ENCODE measurements at places on chromosomes 7 and 10.

GRCh38 chr7:54615537-54615936, 73.4 kb downstream of the VSTM2A start:
- peak; percentile 43 for DNase-seq

- no peak for DNase-seq
Measured at GRCh38 chr10:84007482-84007881, 131.8 kb upstream of the GHITM start.

DNA sequence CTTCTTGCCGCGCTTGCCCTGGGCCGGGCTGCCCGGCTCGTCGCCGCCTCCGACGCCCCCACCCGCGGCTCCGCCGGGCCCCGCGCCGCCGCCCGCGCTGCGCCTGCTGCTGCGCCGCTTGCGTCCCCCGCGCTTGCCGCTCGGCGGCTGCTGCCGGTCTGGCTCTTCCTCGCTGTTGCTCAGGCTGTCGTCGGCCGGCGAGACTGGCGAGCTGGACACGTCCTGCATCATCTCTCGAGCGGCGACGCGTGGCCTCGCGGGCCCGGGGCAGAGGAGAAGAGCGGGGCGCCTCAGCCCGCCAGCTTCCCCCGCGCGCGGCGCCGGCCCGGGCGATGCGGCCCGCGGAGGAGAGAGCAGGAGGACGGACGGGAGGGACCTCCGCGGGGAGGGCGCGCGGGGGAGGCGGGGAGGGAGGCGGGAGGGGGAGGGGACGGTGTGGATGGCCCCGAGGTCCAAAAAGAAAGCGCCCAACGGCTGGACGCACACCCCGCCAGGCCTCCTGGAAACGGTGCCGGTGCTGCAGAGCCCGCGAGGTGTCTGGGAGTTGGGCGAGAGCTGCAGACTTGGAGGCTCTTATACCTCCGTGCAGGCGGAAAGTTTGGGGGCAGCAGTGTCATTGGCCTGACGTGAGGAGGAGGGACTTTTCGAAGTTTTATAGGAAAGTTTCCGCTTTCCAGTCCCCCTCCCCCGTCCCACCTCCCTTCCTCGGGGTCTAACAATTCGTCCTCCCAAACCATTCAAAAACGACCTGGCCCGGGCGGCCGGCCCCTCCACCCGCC, at the start of gene TWIST1:
TSS of gene TWIST1 (minus strand) at position 546 of the 779 bp plus-strand sequence. CDS start at position 231, 315 bp downstream.
- DNase-seq = peak; percentile 99

- no peak for DNase-seq
Measured at GRCh38 chr7:104174798-104175197, 33.0 kb downstream of the ORC5 start.

DNA sequence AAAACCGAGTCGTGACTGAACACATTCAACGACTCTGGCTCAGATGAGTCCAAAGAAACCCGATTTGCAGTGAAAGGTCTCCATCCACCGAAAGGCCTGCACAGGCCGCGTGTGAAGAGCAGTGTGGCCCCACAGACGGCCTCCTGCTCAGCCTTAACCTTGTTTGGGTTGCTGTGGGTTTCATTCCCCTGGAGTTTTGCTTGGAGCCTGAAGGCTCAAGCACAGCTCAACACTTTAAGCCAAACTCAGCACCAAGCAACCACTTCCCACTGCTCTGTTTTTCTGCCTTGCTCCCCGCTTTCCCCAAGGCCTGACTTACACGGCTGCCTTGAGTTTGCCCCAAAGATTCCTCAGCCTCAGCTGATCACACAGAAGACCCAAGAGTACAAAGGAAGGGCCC, 398.2 kb upstream of the NFE2L3 start:
- DNase-seq = no peak

DNA sequence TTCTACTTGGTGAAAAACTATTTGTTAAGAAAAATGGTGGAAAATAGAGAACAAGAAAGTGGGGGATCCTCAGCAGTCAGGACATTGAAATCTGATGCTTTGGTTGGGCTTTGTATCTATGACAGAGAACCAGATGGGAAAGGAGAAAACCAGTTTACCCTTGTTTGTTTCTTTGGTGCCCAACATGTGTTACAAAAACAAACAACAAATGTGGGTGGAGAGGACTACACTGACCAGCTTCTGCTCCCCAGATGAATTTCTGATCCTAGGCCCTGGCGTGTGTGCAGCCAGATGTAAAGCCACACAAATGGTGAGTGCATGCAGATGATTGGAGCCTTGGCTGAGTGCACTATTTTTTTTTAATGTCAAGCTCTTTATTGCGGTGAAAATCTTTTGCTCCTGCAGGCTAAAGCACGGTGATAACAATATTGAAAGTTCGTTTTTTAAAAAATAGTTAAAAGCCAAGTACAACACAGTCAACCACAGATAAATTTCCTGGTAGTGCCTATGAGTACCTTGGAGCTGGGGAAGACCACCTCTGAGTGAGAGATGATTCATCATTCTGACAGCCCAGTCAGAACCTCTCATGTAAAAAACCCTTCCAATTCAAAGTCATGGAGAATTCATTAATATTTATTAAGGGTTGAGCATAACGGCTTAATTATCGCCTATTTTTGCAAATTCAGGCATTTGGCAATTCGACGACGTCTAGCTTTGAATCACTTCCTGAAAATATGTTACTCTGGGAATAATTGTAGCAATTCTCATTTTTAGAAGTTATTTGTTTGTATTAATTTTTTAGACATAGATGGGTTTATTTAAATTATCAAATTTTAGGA, 163.7 kb downstream of the AGMO start:
- DNase-seq = peak; percentile 11

- no peak for DNase-seq
Measured at GRCh38 chr7:90207956-90208355, 3.6 kb upstream of the STEAP2 start.

DNA sequence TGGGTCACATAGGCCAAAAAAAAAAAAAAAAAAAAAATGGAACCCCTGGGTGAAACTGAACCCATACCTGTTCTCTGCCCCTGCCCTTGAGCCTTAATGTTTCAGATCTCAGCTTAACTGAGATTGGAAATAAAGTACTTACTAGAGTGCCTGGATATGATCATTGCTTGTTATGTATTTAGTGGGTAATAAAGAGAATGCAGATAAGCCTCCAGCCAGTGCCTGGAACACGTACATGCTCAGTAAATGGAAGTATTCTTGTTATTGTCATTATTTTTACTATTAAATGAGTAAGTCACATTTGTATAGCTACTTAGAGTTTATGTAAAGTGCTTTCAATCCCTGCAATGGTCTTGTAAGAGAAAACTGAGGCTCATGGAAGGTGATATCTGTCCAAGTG, 14.7 kb downstream of the SLC16A12 start:
- no peak for DNase-seq

DNA sequence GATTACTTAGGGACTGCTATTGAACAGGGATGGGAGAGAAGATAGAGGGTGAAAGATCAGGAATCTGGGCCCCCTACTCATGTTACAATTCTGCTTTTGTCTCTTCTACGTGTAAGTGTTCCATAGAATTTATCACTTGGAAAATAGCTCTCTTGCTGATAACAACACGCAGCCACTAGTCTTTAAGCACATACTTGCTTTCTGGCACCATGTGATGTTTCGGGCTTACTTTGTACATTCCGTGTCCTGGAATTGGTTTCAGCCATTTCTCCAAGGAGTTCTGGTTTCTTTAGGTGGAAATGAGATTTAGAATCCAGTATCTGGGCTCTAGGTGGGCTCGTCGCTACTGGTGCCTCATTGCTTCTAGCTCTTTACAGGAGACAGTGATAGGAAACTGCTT, 59.7 kb downstream of the TFAM start:
- DNase-seq = no peak

- peak; percentile 53 for DNase-seq
Measured at GRCh38 chr7:64999165-65000004, 7.1 kb downstream of the ERV3-1 start.

DNA sequence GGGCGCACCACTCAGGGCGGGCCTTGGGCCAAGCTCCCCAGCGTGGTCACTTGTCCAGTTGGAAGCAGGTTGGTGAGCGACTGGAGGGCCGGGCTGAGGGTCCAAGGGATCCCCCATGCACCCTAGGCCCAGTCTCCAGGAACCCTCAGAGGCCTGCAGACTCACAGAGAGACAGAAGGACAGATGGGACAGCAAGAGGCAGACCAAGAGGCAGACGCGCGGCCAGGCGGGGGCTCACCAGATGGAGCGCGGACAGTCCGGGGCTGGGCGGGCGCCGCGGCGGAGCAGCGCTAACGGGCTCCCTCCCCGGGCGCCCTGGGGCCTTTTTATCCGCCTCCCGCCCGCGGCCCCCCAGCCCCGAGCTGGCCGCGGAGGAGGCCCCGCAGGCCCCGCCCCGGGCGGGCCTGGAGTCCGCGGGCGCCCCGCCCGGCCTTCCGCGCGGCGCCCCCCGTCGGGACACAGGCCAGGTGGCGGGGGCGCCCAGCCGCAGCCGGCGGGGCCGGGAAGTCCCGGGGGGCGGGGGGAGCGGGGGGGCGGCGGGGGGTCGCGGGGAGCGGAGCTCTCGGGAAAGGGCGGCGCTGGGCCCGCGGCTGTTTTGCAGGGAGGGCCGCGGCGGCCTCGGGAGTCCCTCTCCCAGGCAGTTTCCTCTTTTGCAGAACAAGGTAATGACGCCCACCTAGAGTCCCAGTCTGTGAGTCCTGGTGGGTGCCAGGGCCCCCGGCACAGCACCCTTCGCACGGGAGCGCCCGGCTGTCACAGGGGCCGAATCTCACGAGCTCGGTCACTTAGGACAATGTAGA, at the start of gene LOXL4:
TSS of gene LOXL4 (minus strand) at position 301 of the 800 bp plus-strand sequence. CDS start 5,175 bp downstream, outside the sequence.
- no peak for DNase-seq

DNA sequence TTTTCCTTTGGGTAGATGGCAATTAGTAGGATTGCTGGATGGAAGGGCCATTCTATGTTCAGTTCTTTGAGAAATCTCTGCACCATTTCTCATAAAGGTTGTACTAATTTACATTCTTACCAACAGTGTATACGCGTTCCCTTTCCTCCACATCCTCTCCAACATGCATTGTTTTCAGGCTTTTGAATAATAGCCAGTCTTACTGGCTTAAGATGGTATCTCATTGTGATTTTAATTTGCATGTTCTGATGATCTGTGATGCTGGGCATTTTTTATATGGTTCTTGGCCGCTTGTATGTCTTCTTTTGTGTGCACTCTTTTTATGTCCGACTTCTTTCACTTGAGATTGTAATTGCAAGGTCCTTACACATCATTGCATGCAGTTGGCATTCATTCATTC, 11.7 kb downstream of the CLIP2 start:
- DNase-seq = no peak

DNA sequence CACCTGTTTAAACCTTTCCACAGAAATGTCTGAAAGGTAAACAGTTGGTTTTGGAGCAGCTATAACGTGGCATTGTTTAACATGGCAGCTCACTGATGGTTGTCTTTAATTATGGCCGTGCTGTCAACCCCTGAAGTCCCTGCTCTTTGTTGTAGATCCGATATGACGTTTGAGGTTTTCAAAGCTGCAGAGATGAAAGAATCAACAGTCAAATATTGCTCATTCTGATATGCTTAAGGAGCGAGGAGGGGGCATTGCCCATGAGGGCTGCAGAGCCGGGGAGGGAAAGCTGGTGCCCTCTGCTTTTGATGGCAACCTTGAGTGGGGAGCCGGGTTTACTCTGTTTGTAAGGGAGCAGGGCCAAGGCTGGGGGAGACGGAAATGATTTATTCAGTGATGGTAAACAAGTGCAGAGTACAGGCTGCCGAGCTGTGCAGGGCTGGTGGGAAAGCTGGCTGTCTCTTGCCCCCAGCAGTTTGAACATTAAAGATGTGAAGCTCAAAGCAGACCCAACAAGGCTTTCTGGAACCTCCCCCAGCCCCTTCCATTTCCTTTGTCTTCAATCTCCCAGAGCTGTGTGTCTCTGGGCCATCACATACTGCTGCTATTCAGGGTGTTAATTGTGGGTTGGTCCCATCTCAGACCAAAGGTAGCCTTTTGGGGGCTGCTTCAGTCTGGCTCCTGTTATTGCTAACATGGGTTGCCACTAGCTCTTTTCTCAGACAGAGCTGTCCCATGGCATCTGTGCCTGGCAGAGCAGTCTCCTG, 345.5 kb downstream of the LRMDA start:
- DNase-seq = no peak

DNA sequence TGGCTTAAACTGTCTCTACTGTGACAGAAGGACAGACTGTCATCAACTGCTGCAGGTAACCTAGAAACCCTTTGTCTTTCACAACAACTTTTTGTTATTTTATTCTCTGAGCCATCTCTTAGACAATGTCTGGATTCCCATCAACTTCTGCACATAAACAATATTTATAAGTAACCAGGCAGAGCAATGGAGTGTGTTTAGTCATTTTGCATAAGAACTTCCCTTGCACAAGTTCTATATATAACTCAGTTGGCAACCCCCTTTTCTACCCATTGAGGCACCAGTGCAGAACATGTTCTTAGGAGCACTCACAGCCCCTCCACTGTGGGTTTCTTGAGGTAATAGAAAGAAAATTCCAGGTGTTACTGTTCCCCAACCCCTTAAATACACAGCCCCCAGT, 65.0 kb upstream of the IL6 start:
- DNase-seq = no peak

DNA sequence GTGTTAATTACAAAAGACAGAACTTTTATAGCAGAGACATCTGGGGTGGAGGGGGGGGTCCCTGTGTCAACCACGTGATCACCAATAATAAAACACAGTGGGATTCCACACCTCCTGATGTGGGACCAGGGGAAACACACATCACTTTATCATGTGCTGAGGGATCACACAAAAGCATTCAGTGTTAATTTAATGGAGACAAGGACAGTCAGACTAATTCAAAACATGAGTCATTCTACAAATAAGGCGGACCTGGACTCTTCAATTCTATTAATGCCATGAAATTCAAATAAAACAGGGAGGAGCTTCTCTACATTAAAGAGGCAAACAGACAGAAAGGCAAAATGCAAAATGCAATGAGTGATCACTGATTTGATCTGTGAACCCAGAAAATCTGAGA, 67.3 kb upstream of the PFKP start:
- no peak for DNase-seq

DNA sequence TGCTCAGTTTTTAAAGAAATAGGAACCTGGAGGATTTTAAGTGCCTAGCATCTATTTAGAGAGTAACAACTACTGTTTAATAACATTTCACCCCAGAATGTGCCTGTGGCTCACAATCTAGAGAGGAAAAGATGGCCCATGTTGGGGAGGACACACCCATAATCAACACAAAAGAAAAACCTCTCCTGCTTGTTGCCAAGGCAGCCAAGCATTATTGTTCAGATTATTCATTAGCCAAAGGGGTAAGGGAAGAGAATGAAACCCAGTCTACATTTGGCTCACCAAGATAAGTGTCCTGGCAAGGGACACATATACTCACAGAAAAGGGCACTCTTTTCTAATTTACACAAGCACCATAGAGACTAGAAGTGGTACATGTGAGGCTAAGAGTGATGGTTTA, 17.7 kb upstream of the IFIT1B start:
- no peak for DNase-seq

DNA sequence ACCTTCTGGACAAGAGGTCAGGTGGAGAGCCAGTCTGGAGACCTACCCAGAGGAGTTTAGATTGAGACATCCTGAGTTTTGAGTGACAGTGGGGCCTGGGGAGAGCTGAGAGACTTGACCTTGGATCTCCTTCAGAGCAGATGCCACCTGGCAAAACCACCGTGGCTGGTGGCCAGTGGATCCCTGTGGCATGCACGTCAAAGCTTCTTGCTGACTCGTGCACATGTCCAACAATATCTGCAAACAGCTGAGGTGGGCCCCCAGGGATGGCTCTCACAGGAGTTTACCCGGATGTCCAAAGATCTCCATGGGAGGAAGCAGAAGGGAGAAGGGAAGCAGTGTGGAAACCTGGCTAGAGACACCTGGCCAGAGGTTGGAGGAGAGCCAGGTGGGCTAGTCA, 230.5 kb downstream of the FANK1 start:
- peak; percentile 38 for DNase-seq
